Umbilical cord (tissue), 2 donors: ENCODE measurements at places on chromosomes 11 and 22. TPM values are rescaled to one million over a fixed set of nuclear protein-coding genes. Genes with fewer than 3 reads are reported as not detected.
A peak's percentile ranks its signal among the peaks of the same experiment; 100 is the strongest.

- no peak for DNase-seq
These were observed 792.9 kb upstream of the CCDC179 start for GRCh38 chr11:23653071-23653675.

DNA sequence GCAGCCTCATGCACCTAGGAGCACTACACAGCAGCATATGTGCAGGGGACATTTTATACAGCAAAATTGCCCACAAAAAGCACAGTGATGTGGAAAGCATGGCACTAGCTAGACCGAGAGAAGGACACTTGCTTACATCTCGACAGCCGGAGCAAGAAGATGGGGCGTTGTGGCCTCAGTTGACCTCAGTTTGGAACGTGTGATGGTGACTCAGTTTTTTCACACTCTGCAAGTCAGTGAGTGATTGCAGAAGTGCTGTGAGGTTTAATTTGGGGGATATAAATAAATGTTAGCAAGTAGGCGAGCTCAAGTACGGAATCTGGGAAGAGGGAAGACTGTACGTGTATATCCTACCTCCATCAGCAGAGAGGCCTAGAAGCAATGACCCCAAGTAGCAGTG is 23.3 kb downstream of the LRP5 start:
- no peak for DNase-seq

Gene OR51F1
- total RNA-seq = not detected

GRCh38 chr11:77026743-77027142 is 7.5 kb upstream of the B3GNT6 start:
- DNase-seq = no peak

- no peak for DNase-seq
These were observed 16.7 kb upstream of the SYT12 start for GRCh38 chr11:67006029-67006884.

Gene MMP11
- 13.7 TPM for total RNA-seq

DNA sequence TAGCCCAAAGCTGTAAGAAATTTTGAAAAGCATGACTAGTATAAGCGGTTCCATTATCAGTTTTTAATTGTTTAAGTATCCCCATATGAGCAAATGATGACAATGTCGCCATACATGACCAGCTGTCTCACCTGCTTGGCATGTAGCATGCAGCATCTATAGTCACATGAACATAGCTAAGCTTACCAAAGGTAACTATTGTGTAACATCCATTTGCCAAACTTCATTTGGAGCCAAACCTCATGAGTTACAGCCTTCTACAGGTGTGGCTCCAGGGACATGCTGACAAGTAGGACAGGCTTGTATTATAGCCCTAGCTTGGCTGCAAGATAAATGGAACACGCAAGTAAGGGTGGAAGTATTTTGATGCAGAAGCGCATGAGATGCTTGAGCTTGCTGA is 30.4 kb downstream of the OR10A6 start:
- no peak for DNase-seq

DNA sequence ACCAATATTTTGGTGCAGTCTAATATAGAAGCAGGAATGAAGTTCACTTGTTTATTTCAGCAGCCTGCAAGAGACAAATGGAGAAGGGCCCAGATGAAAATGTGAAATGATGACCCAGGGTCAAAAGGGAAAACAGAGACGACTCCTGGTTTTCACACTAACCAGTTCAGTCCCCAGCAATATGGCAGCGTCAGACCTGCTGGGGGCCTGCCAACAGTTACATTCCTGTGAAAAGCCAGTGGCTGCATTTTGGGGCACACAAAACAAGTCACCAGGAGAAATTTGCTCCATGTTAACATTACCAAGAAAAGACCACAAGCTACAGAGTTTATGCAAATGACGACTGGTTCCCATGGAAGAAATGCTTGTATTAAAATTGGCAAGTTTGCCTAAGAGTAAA is 80.2 kb downstream of the CCDC34 start:
- DNase-seq = no peak

Gene IGLL1
- not detected for total RNA-seq

Gene LIF
- total RNA-seq = 1.7 TPM

DNA sequence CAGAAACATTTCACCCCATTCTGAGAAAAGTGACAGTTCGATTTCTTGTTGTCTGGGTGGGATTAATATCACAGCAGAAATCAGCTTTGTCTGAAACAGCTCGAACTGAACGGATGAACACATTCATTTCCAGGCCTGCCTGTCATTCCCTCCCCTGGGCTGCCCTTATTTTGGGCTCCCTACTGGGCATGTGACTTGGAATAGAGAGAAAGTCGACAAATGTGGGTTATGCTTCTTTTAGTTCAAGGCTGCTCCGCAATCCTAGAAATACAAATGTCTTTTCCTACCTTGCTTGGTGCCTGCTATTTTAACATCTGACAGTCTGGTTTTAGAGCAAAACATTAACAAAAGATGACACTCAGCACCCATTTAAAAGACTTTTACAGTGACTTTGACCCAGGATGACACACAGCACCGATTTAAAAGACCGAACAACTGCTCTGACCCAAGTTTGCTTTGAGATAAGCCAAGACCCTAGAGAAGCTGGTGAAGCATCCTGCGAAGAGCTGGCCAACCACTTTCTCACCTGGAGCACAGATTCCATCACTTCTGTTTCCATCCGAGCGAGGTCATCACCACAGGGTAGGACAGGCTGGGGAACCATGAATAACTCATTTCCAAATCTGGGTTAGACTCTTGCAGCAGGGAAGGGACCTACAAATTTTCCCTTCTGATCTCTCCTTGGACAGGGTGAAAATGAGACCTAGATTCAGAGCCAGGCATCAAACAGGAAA is 13.1 kb downstream of the CLMP start:
- no peak for DNase-seq

Gene SCGB1D2
- not detected for total RNA-seq

- DNase-seq = peak; percentile 74
These were observed 41.8 kb downstream of the TXN2 start for GRCh38 chr22:36439481-36440271.

- DNase-seq = peak; percentile 69
These were observed 72.8 kb downstream of the TP53I11 start for GRCh38 chr11:44877571-44878497.

- no peak for DNase-seq
These were observed 120.8 kb upstream of the CHORDC1 start for GRCh38 chr11:90343673-90344072.

DNA sequence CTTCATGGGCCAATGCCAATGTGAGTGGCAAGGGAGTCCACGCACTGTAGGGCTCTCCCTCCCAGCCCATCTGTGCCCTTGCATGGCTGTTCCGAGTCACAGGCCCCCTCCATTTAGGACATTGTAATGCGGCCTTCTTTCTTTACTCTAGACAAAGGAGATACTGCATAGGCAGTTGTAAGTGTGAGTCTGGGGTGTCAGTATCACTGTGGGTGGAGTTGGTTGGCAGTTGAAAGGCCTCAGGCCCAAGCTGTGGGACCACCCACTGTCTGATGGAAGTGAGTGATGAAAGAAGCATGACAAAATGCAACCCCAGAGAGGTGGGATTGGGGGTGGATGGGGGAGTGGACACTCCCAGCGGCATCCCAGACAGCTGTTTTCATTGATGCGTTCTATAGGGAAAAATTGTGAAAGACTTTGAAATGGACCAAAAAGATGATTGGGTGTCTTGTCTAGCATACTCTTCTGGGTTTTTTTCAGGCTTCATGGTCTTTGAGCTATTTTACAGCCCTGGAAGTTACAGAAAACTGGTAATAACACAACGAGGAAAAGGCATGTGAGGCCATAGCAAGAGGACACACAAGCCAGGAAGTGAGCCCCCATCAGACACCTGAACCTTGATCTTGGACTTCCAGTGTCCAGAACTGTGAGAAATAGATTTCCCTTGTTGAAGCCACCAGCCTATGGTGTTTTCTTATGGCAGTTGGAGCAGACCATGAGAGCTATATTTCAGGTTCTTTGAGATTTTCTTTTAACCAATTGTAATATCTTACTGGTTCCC is 114.6 kb downstream of the NECTIN1 start:
- DNase-seq = no peak

- DNase-seq = no peak
These were observed 10.6 kb downstream of the CDPF1 start for GRCh38 chr22:46239261-46240048.

- DNase-seq = no peak
These were observed 630 bp downstream of the UBASH3B start for GRCh38 chr11:122656073-122656630.

DNA sequence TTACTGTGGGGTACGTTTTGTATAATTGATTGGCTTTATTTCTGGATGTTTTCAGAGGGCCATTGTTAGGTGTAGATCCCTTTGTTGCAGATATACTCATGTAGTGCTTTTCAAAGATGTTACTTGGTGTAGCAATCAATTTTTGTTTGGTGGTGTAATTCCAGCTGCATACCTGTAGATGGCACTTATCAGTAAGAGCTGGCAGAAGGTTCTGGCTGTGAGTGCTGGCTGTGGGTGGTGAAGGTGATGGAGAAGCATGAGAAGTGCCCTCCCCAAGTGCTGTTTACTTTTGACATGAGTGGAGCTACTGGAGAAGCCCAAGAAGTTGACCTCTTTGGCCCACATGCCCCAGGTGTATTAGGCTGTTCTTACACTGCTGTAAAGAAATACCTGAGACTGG is 1074.9 kb downstream of the FAM181B start:
- no peak for DNase-seq

Gene RAB38
- total RNA-seq = 27.7 TPM

Gene MARK2
- 10.8 TPM for total RNA-seq

Gene C11orf65
- 1.2 TPM for total RNA-seq

- DNase-seq = no peak
These were observed 40.0 kb downstream of the DUSP8 start for GRCh38 chr11:1532014-1532586.

DNA sequence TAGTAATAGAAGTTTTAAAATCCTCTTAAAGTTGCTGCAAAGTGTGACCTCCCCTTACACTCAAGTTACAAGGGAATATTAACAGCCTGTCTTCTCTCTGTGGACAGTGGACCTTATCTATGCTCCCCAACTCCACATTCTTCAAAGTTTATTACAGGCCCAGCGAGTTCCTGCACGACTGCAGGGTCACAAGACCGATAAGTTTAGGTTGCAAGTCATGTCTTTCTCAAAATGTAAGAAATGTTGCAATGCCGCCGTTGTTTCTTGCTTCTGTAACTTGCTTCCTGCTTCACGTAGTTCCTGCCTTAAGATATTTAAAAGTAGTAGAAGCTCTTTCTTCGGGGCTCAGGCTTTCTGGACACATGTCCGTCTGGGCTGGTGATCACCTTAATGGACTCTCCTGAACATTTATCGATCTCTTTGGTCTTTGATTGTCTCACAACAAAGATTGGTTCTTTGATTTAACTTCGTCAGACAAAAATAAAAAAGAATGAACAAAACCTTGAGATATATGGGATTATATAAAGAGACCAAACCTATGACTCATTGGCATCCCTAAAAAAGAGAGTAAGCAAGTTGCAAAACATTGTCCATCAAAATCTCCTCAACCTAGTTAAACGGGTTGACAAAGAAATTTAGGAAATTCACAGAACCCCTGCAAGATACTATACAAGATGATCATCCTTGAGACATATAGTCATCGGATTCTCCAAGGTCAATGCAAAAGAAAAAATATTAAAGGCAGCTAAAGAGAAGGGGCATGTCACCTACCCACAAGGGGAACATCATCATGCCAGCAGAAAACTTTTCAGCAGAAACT is 45.4 kb upstream of the GLYAT start:
- DNase-seq = peak; percentile 16

DNA sequence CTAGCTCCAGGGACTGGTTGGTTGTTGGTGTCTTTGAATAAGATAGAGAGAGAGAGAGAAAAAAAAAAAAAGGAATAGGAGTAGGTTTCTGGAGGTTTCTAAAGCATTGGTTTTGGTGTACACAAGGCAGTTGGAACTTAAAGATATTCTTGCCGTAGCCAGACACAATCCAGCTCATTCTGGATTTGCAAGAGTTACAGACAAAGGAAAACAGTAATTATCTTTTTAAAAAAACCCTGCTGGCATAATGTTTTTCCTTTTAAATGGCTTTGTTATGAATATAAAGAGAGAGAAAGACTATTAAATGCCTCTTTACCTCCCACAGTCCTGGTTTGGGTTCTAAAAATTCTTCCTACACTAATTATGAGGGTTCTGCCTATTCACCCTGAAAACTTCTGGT is 120.4 kb upstream of the RAG2 start:
- DNase-seq = no peak

GRCh38 chr11:107898270-107898669 is 30.0 kb upstream of the RAB39A start:
- peak; percentile 50 for DNase-seq

Gene MRE11
- total RNA-seq = 12.5 TPM

Gene APIP
- 28.9 TPM for total RNA-seq
